ENCODE measurements at places on chromosomes 1 and 21. TPM values are rescaled to one million over a fixed set of nuclear protein-coding genes. Genes with fewer than 3 reads are reported as not detected.

The C1orf87 gene
- total RNA-seq = not detected

The KRTAP6-3 gene
- total RNA-seq = not detected

The FCRLB gene
- total RNA-seq = 0.75 TPM

The PLPPR4 gene
- total RNA-seq = not detected

The ZNF683 gene
- 5.3 TPM for total RNA-seq

The S100A3 gene
- total RNA-seq = not detected

The CALML6 gene
- total RNA-seq = 0.95 TPM

The LCE2C gene
- not detected for total RNA-seq

The FBXO2 gene
- total RNA-seq = 6.3 TPM

GRCh38 chr1:221264848-221265247, 385.6 kb downstream of the HLX start:
- no peak for DNase-seq

DNA sequence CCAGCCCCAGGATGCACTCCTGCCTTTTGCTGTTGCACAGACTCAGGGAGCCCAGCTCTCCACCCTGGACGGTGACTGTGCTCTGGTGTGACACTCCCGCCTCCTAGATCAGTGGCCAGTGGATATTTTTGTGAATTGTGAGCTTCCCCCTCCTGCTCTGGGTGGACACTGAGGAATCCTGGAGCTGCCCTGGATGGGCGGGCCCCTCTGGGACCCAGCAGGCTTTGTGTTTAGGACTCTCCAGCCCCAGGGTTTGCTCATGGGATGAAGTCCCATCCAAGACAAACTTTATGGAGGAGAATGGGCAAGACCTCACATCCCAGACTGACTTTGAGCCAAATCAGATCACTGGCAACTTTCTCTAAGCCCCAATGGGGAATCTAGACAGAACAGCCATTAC, 16.1 kb downstream of the SLC6A9 start:
- no peak for DNase-seq

DNA sequence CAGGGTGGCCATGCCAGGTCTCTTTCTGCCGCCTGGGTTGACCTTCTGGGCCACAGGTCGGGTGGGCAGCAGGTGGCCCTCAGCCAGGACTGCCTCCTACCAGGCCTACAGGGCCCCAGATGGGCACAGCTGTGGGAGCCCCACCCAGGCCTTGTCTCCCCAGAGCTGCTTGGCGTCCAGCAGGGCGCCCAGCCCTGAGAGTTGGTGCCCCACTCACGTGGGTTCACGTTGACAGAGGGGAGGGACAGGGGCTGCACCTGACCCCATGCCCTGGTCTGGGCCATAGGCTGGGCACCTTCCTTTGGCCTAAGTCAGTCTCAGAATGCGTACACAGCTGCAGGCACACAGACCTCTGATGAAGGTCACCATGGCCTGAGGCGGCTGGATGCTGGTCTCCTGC, 16.7 kb downstream of the PRDM16 start:
- no peak for DNase-seq

GRCh38 chr1:154295408-154296235, 23.2 kb downstream of the HAX1 start:
- no peak for DNase-seq

- DNase-seq = no peak
These were observed 2.6 kb upstream of the CD2 start for GRCh38 chr1:116751621-116752020.

DNA sequence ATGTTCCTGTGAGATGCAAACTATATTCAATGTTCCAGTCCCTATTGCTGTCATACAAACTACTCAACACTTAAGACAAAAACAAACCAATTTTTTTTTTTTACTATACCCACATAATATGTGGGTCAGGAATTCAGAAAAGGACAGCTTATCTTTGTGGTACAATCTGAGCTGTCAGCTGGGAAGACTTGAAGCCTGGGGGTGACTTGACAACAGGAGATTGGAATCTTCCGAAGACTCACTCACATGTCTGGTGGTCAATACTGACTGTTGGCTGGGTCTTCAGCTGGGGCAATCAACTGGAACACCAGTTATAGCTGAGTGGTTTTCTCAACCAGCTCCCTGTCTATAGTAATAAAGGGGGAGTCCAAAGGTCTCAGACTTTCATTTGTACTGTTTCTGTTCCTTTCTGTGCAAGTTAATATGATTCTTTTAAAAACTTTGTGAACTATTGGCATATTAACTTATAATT, 81.7 kb upstream of the ATP1B1 start:
- DNase-seq = no peak

GRCh38 chr1:98086796-98087441, 166.1 kb upstream of the DPYD start:
- no peak for DNase-seq
